Mucosa of descending colon (tissue), 3 donors: ENCODE measurements at places on chromosomes 7 and 10. TPM values are rescaled to one million over a fixed set of nuclear protein-coding genes. Genes with fewer than 3 reads are reported as not detected.

ZNF488 gene
- total RNA-seq: 0.47 TPM

GRCh38 chr7:142581341-142581740 is 167.9 kb upstream of the PRSS1 start:
- DNase-seq: no peak

TAS2R5 gene
- 2.4 TPM for total RNA-seq

DNA sequence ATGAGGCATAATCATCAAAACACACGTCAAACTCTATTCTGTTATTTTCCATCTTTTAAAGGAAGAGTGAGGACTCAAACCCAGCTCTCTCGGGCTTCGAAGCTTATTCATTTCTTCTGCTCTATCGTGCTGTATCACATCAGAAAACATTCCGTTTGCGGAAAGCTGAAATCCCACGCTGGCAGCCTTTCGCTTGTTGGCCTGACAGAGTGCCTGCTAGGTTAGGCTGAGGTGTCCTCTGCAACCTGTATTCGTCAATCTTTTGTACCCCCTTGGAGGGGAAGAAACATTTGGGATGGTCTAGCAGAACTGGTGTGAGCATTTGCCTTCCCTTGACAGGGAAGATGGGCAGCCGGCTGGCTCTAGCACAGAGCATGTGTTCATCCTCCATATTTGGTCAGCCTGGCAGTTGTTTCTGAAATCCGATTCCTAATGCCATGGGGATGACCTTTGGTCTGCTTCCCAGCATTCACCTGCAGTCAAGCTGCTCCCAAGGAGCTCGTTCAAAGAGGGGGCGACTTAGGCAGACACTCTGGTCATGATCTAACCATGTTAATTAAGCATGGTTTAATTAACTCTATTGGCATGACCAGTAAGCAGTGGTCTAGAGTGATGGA is 55.2 kb downstream of the TACC2 start:
- DNase-seq: no peak

DNA sequence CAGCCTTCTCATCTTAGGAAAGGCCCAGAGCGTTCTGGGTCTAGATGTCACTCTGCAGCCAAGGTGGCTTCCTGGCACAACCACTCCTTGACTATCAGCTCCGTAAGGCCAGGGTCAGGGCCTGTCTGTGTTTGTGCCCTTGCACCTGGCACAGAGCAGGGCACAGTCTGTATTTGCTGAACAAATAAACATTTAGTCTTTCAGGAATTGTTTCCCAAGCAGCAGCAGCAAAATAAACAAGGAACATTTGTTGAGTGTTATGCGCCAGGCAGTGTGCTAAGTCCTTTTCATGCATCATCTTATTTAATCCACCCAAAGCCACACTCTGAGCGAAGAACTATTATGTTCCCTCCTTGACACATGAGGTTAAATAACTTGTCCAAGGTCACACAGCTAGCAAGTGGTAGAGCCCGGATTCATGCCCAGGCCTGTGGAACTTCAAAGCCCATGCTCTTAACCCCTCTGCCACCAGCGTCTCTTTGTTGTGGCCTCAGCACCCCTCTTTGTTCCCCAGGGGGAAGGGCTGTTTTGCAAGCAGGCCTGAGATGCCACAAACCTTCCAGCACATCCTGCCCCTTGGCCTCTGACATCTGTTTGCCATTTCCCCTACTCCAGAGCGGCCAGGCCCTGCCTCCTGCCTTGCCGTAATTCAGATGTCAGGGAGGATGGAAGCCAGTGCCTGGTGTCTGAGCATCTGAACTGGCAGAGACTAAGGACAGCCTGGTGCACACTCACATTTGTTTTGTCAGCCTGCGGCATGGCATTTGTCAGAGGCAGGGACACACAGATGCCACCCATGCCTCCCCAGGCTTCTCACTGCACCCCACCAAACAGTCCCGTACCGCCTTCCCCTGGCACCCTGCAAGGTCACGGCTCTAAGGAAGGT is 325.8 kb upstream of the ZMIZ1 start:
- DNase-seq: no peak

GRCh38 chr10:110510086-110510485 is 12.4 kb downstream of the DUSP5 start:
- DNase-seq: no peak

DNA sequence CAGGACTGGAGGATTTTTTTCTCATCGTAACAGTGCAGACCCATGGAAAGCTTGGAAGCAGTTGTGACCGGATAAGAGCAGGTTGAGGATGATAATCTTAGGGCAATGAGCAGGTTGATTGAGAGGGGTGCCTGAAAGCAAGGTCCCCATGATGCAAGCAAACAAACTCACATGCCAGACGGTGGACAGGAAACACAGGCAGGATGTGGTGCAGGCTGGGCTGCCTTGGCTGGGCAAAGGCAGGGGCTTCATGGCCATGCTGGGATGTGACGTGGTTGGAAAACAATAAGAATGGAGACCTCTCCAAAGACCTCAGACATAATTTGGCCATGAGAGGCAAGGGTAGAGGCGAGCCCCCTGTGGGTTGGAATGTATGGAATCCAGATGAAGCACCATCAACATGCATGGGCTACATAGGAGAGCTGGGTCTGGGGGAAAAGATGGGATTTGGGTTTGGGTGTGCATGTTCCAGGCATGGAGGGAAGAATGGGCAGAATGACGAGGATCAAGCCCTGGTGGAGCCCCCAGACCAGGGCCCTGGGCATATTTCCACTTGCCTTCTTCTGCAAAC is 58.3 kb downstream of the IKZF1 start:
- no peak for DNase-seq

GRCh38 chr10:124291001-124291701 is 127.6 kb downstream of the OAT start:
- no peak for DNase-seq

DNA sequence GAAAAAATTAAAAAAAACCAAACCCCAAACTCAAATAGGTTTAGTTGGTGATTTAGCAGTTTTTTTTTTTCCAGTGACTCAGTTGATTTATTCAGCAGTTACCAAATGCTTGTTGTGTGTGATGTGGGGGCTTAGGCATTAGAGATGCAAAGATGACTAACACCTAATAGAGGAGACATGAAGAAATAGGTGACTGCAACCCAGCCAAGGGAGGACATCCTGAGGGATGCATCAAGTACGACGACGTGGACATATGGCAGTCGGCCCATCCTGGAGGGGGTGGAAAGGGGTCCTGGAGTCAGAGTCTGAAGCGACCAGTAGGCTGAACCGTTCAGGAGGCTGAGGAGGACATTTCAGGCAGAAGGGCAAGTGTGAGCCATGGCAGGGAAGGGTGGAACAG is 35.5 kb downstream of the LRMDA start:
- no peak for DNase-seq

ANKRD61 gene
- not detected for total RNA-seq

DNA sequence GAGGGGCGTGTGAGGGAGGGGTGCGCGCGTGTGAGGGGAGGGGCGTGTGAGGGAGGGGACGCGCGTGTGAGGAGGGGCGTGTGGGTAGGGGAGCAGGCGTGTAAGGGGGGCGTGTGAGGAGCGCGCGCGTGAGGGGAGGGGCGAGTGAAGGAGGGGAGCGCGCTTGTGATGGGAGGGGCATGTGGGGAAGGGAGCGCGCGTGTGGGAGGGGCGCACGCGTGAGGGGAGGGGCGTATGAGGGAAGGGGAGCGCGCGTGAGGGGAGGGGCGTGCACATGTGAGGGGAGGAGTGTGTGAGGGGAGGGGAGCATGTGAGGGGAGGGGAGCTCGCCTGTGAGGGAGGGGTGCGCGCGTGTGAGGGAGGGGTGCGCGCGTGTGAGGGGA is 19.1 kb downstream of the MXI1 start:
- DNase-seq: peak; percentile 93

DNA sequence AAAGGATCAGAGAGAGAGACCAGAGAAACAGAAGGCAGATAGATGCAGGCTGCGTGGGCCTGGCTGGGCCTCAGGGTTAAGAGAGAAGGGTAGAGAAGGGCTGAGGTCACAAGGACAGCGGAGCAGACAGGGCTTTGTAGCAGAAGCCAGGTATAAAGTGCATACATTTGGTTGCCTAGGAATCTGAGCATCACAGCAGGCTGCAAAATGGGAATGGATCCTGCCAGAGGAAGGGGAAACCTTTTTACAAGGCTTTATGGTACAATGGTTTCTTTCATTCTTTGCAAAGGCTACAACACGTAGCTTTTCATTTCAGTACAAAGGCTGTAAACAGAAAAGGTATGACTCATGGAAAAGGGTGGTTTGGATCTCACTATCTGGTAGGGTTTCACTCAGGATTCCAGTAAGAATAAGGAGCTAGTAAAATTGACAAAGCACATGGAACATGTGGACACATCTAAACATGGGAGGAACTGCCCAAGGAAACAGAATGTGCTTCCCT is 275.1 kb downstream of the DOCK4 start:
- no peak for DNase-seq

- peak; percentile 9 for DNase-seq
Observed at GRCh38 chr7:150417863-150418262, 32.6 kb upstream of the GIMAP8 start.

GRCh38 chr10:48227213-48227612 is 47.3 kb downstream of the FRMPD2 start:
- DNase-seq: no peak

GPR26 gene
- not detected for total RNA-seq

DNA sequence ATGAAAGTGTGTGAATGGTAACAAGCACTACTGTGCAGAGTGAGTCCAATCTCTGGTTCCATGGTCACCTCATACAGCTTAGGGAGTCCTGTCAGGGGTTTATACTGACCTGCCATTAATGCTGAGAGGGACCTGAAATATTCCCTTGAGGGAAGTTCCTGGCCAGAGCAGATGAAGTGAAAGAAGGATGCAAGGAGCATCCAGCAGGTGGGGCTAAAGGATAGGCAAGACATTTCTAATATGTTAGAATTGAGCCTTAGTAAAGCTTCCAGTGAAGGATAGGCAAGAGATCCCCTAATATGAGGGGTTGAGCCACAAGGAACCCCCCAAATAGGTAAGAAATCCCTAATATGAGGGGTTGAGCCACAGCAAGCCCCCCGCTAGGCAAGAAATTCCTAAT is 25.5 kb upstream of the FAM221A start:
- DNase-seq: peak; percentile 69

DNA sequence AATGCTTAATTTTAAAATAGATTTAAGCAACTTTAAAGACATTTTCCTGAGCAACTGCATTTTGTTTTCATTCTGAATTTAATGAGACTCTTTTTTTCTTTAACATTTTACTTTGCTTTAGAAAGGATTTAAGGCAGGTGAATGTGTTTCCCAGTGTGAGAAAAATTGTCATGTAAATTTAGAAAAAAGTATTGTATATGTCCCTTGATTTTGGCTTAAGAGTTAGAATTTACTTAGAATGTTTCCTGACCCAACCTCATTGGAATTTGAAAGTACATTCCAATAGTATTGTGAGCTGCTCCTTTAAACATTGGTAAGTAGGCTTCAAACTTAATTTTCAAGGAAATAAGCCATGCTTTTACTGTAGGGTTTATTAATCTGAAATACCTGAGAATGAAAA is 110.2 kb downstream of the PTEN start:
- no peak for DNase-seq

DNA sequence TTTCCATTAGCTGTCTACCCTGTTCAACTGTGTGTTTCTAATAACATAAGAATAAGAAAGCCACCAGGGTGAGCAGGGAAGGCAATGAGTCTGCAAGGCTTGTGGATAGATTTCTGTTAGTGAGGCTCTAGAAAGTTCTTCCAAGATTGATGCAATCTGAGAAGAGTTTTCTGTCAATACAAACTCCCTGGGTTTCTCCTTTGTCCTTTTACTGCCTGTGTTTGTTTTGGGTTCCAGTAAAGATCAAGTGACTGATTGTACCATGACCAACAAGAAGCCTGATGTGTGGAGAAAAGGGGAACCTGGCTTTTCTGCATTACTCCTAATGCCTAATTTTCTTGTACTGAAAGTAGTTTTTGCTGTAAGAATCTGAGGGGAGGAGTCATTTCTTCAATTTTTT is 139.9 kb downstream of the CFTR start:
- DNase-seq: no peak

- DNase-seq: no peak
Observed at GRCh38 chr7:121192834-121193233, 136.0 kb upstream of the WNT16 start.

FAM131B gene
- total RNA-seq: 1.6 TPM

DNA sequence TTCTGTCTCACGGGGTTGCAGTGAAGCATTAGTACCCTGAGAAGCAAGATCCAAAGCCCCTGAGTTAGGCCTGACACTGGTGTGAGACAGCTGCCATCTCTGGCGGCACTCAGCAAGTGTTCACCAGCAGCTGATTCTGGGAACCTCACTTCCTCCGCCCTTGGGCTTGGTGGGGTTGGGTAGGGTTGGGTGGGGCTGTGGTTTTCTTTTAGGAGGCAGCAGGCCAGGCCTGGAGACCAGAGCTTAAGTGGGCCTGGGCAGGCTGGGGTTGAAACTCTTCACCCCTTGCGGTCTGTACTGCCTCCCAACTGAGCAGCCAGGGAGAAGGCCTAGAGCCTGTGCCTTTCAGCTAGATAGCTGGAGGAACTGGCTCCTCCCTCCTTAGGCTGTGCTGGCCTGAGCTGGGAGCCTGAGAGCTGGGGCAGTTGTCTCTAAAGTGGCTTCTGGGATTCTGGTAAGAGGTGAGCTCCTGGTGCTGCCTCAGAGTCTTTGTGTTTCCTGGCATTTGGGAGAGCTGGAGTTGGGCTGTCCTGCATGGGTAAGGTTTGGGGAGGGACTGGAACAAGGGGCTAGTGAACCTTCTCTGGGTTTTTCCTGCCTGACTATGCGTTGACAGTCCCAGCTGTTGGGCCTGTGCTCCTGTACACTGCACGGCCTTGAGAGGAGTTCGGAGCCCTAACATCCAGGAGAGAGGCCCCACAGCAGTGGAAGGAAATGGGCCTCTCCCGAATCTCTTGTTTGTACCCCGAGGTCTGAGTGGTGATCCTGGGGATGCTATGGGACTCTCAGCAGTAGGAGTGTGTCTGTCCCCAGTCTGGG is 5.1 kb downstream of the TSPAN14 start:
- peak; percentile 82 for DNase-seq

CTTNBP2 gene
- total RNA-seq: 7.2 TPM

SPDYE9 gene
- total RNA-seq: not detected

PRTFDC1 gene
- total RNA-seq: 11.9 TPM

PVRIG gene
- not detected for total RNA-seq

GRCh38 chr10:77004917-77005564 is 632.6 kb downstream of the KCNMA1 start:
- no peak for DNase-seq

ZCCHC24 gene
- total RNA-seq: 5.6 TPM

DNA sequence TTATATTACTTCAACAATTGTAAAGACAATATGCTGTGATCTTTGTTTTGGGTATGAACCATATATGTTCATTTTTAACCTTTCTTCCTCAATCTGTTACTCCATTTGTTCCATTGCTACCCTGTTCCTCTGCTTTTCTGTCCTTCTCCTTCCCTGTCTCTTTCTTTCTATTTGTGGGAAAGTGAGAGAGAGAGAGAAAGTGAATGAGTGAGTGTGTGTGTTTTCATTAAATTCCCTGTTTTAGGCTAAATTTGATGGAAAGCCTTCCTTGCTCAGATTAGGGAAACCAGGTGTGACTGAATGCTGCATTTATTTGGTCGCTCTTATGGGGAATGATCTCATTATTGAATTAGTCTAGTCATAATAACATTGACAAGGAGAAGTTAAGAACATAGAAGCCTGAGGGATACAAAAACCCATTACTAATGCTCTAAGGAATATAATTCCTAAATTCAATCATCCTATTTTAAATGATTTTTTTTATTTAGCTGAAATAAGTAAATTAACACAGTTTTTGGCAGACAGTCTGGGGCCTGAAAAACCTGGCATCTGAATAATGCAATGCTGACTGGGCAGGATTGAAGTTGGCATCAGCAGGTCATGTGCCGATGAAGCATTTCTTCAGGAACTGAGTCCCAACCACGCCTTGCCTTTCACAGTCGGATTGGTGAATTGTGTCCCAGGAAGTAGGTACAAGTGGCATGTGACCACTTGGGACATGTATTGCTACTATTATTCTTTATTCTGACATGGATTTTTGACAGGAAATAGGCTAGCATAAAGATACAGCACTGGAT is 117.6 kb upstream of the LRGUK start:
- no peak for DNase-seq

TDRD1 gene
- total RNA-seq: 1.7 TPM
